Activated T-cell treated with anti-CD3 and anti-CD28 coated beads, Interleukin-2, amount 50 U/mL, for 48 hours (primary cell): ENCODE measurements at places on chromosomes 5 and 9.

GRCh38 chr5:147051193-147051592 is 172.6 kb upstream of the PPP2R2B start:
- no peak for DNase-seq

DNA sequence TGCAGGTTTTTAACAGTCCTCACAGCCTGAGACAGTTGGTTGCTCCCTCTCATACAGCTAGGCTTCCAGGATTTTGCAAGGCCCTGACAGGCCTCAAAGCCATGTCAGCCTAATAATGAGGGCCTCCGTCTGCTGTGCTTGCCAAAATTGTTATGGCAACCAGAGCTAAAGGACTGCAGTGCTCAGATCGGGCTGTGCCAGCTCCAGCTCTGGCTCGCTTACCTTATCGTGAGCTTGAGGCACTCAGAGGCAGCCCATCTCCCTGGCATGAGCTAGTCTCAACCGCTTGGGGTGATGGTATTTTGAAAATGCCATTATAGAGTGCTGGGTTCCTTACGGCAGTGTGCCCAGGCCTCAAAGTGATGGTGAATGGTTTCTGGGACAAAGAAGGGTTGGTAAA is 8.4 kb downstream of the MTAP start:
- DNase-seq = no peak

GRCh38 chr5:132090107-132090506 is 16.5 kb downstream of the CSF2 start:
- peak; percentile 36 for DNase-seq

DNA sequence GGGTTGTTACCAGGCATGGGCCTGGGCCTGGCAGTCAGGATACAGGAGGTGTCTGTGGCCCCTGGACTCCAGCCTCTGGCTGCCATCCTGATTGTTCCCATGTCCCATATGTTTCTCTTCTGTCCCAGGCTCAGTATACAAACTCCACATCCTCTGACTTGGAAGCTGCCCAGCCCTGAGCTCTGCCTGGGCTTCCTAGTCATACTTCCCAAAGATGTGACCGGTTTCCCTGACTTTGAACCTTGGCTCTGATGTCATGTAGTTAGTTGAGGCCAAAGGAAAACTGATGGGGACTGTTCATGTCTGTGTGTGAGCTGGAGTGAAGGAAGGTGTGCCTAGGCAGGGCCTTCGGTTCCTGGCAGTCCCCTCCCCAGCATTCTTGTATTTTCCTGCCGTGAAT is 50.4 kb downstream of the CYSTM1 start:
- DNase-seq = no peak

- DNase-seq = no peak
These were observed 175.9 kb downstream of the RFK start for GRCh38 chr9:76218117-76218885.

DNA sequence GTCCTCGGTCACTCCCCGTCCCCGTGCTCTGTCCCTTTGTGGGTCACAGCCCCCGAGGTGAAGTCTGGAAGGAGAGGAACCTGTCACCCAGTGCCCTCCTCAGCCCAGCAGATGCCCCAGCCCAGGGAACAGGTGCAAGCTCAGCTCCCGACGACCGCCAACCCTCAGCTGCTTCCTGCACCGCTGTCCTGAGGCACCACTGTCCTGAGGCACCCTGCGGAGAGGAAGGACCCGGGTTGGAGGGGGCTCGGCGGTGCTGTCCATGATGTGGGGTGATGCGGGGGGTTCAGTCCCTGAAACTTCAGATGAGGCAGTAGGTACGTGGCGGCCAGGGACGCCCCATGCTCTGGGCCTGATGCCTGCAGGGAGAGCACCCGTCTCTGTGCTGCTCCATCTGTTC is 81.4 kb downstream of the COL5A1 start:
- DNase-seq = no peak

GRCh38 chr9:136193127-136193890 is 11.6 kb downstream of the LHX3 start:
- no peak for DNase-seq

GRCh38 chr9:132099741-132100407 is 20.2 kb upstream of the MED27 start:
- no peak for DNase-seq

- DNase-seq = no peak
These were observed 282.1 kb downstream of the RFX3 start for GRCh38 chr9:3243683-3244082.

DNA sequence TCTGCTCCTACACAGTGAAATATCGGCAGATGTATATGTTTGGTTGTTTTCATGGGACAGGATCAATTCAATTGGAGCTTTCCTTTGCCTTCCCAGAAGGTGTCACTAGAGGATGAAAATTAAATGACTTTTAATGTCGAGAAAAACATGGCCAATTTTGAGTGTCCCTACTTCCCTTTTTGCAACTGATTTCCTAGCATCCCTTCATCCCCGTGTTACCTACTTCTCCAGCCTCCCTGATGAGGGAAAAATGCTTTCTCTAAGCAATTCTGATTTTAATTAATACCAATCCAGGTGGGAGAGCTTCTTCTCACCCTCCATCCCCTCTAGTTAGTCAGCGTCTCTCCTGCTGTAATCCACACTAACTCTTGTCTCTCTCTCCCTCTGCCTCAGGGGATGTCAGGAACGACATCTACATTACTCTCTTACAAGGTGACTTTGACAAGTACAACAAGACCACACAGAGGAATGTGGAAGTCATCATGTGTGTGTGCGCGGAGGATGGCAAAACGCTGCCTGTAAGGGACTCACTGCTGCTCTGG is 64.9 kb downstream of the DOCK2 start:
- DNase-seq = no peak

DNA sequence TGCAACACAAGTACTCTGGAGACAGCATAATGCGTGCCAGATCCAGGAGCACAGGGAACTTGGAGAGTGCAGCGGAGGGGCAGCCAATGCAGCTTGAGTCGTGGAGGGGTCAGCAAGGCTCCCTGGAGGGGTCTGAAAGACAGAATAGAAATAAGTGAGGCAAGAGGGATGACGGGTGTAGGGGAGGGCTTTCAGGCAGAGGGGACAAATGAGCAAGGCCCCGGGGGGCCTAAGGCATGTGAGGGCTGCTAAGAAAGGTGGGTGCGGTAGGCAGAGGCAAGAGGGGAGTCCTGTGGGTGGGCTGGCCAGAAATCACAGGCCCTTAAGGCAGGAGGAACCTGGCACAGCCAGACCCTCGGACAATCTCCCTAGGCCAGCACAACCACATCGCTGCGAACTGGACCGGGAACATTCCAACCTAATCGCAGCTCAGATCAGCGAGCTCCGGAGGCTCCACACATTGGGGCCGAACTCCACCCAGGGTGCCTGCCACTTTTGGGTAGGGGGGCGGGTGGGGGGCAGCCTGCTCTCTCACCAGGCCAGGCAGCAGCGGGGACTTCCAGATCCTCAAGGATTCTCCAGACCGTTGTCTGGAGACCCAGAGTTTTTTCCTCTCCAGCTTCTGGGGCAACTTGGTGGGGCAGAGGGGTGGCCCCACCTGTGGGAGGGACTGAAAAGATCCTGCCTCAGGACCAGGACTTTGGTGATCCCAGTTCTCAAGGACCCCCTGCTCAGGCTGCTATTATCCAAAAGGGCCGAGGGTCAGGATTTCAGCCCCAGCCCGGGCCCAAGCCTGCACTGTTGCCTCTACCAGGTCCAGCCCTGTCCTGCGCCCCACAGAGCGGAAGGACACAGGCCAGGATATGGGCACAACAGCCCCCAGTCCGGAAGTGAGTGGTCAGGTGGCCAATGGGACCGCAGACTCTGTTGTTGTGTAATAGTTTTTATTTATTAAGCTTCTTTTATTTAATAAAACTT is 22.7 kb upstream of the CYSTM1 start:
- no peak for DNase-seq

GRCh38 chr9:68505681-68506409 is 34.8 kb downstream of the TMEM252 start:
- DNase-seq = no peak

GRCh38 chr5:132684922-132685720 is 11.3 kb downstream of the IL4 start:
- no peak for DNase-seq

DNA sequence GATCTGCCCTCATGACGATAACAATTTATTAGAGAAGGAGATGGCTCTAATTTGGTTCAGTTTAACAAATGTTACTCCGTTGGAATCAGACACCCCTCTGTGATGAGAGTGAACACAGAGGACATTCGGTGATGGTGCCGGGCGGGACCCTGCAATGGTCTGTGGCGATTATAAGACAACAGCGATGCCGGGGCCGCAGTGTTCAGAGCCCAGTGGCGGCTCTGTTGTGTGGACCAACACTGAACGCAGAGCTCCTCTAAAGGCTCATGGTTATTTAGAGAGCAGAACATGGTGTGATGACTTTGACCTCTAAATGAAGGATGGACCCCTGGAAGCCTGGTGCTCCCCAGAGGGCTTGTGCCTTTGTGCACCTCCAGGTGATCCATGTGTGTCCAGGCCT is 21.2 kb downstream of the UBE2QL1 start:
- no peak for DNase-seq

DNA sequence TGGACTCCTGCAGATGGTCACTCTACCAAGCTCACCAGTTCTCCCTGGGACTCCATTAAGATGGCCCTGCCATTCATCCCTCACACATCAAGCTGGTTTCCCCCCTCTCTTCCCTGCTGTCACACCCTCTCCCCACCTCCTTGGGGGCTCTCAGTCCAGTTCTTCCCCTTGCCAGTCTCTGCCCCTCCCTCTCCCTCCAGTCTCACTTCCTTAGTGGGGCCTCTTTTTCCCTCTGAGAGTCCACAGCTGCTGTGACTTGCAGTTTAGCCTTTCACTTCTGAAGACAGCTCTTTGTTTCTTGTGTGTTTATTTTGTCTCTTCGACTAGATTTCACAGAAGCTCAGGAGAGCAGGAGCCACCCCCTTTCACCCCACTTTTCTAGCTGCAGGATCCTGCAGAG is 10.5 kb downstream of the DOCK2 start:
- DNase-seq = no peak

- no peak for DNase-seq
These were observed 8.7 kb upstream of the SPARC start for GRCh38 chr5:151695464-151695863.

DNA sequence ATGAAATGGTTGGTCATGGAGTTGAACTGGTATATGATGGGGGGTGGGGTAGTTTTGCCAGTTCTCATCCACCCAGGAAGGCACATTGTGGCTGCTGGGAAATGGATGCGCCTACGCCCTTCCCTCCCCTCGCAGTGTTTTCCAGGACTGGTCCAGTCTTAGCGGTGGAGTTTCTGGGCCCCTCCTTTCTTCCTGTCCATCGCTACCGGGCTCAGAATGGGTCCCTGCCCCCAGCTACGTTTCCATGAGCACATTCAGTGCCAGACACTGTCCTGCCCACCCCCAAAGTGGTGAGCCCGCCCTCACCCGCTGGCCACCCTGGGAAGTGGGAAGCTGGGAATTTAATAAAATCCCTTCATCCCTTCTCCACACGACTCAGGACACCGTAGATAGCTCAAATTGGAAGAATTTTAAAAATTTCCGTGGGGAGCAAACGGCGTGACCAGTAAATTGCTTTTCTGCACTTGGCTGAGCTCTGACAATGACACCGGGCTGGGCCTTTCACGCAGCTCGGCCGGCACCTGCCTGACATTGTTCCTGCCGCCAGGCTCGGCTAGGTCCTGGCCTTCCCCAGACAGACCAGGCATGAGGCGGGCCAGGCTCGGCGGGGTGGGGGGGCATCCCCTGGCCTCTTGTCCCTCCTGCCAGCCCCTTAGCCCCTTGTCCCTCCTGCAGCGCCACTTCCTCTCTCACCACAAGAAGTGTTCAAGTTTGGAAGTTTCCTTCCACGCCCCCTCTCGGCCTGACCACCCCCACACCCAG is 3.6 kb downstream of the FGF18 start:
- DNase-seq = no peak

DNA sequence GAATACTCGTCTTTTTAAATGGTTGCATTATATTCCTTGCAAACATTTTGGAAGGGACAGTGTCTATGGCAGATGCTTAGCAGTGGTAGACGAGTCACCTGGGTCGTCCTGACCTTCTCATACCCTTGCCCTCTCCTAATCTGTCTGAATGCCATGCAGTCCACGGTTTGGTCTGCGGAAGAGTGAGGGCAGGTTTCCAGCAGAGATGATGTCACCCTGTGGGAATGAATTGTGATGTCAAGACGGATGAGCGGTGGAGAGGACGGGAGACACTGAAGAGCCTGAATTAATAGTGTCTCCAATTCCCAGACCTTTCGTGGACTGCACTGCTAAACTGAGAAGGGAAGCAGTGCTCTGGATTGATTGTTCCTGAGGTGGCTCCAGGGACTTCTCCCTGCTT is 329.0 kb upstream of the PANK3 start:
- no peak for DNase-seq
